ENCODE measurements at places on chromosomes 7 and 10.

GRCh38 chr7:95581467-95581866, 14.8 kb downstream of the PDK4 start:
- no peaks in the 10 kb centered on the region for H3K4me1 ChIP-seq
- H3K36me3 ChIP-seq: no peaks in the 10 kb centered on the region
- no peak overlapping the region for H3K27ac ChIP-seq
- H3K4me3 ChIP-seq: no peak overlapping the region

DNA sequence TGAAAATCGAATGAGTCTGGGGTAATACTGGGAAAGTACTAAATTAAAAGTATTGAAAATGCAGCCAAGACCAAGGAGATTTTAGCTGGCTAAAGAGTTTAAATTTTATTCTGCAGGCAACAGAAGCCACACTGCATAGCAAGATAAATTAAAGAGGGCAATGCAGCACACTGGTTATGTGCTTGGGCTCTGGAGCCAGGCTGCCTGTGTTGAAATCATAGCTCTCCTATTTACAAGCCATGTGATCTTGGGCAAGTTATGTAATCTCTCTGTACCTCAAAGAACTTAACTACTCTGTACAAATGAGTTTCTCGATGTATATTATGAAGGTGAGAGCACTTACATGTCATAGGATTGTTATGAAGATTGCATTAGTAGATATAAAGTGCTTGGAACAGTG, 9.9 kb downstream of the SLC25A13 start:
- peaks cover 26% of the 10 kb centered on the region for H3K36me3 ChIP-seq
- H3K27me3 ChIP-seq: no peaks in the 10 kb centered on the region
- no peak overlapping the region for H3K4me3 ChIP-seq
- no peak for DNase-seq
- H3K27ac ChIP-seq: no peak overlapping the region

DNA sequence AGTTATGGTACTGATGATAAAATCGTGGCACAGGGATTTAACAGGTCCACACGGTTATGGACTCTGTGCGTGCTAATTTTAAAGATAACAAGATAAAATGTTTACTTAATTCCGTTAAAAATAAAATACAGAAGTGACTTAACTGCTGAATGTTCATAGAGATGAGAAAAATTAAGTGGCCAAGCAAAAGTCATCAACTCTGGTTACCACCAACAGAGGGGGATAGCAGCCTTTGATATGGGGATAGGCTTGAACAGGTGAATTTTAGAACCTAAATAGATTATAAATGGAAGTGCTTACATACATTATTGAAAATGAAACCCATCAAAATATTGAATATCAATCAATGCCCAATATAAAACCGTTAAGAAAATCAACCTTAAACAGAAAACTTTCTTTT, 245.0 kb downstream of the WDR37 start:
- H3K27ac ChIP-seq: no peak overlapping the region
- H3K36me3 ChIP-seq: no peaks in the 10 kb centered on the region
- no peak overlapping the region for H3K4me3 ChIP-seq

GRCh38 chr7:142181211-142181610, 69.7 kb downstream of the MGAM2 start:
- no peaks in the 10 kb centered on the region for H3K36me3 ChIP-seq
- no peak for DNase-seq
- peaks cover 7% of the 10 kb centered on the region for H3K4me1 ChIP-seq
- no peak overlapping the region for H3K4me3 ChIP-seq
- H3K27ac ChIP-seq: no peak overlapping the region

DNA sequence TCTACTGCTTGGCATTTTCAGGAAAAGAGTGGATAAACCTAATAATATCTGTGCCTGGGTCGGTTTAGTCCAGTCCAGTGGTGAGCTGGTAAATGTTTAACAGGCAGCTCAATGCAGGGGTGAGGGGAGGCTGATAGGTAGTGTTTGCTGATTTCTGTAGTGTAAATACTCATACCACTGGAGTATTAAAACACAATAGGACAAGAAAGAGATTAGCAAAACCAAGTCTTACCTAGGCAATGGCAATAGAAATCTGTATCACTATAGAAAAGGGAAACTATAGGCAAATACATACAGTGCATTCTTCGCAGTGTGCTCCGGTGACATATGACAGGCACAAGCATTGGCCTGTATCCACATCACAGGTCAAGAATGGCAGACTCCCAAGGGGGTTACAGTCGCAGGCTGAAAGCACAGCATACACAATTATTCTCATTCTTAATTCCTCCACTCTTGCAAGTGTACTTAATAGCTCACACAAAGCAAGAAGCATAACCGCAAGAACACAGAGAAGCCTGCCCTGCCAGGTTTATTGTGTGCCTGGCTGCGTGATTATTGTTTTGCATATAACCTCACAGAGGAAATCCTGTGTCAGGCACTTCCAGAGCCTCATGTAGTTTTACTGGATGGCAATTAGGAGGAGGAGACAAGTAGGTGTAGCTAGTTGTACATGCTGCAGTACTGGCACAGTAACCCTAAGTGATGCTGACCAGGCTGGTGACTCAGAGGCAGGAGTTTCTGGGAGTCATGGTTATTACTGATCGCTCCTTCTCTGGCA, 35.0 kb downstream of the LAMB4 start:
- H3K4me3 ChIP-seq: no peak overlapping the region
- H3K36me3 ChIP-seq: no peaks in the 10 kb centered on the region
- no peak overlapping the region for H3K27ac ChIP-seq
